ENCODE measurements at places on chromosomes 7 and 10. TPM values are rescaled to one million over a fixed set of nuclear protein-coding genes. Genes with fewer than 3 reads are reported as not detected.

ADRB1 gene
- total RNA-seq = not detected

EPHA1 gene
- 0.34 TPM for total RNA-seq

TBXAS1 gene
- 1.7 TPM for total RNA-seq

CYP3A5 gene
- total RNA-seq = not detected

RHOBTB1 gene
- 0.30 TPM for total RNA-seq

Measured in activated T-helper 2 cell treated with anti-CD3 and anti-CD28 coated beads, Interferon-gamma antibody, Interleukin-2, Interleukin-4, amounts not matched to agents 10 μg/mL and 5 μg/mL and 100 μg/mL, durations not matched to agents 14 hours and 24 hours and 36 hours (primary cell).